HFFc6 (cell line): ENCODE measurements at places on chromosomes 4 and X.

- no peak for DNase-seq
Measured at GRCh38 chr4:144449611-144450010, 196.3 kb upstream of the HHIP start.

GRCh38 chrX:39802354-39802753, 295.4 kb downstream of the BCOR start:
- DNase-seq = no peak

- DNase-seq = peak; percentile 71
Measured at GRCh38 chr4:113760795-113761619, 531 bp downstream of the CAMK2D start.

- DNase-seq = peak; percentile 4
Measured at GRCh38 chr4:28443801-28444412, 1583.3 kb downstream of the STIM2 start.

DNA sequence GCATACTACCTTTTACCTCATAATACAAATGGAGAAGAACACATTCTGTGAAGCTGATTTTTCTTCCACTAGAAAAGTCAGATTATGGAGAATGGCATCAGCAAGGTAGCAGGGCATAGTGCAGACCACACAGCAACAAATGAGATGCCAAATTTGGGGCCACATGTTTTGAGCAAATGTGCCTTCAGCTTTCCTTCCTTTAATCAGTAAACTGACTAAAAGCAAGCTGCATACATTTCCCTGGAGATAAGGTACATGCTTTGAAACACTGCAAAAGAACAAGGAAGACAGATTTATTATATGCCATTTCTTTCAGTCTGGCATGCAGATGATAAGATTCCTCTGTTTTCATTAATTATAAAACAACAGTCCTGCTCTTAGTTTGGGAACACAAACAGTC, 67.1 kb upstream of the GUCY1A1 start:
- DNase-seq = no peak
